ENCODE measurements at places on chromosomes 7 and 10.

GRCh38 chr7:112881-113280 is 79.5 kb upstream of the FAM20C start:
- no peaks in the 10 kb centered on the region for H3K36me3 ChIP-seq
- DNase-seq = no peak
- H3K4me3 ChIP-seq = no peak overlapping the region
- no peak overlapping the region for H3K27ac ChIP-seq

DNA sequence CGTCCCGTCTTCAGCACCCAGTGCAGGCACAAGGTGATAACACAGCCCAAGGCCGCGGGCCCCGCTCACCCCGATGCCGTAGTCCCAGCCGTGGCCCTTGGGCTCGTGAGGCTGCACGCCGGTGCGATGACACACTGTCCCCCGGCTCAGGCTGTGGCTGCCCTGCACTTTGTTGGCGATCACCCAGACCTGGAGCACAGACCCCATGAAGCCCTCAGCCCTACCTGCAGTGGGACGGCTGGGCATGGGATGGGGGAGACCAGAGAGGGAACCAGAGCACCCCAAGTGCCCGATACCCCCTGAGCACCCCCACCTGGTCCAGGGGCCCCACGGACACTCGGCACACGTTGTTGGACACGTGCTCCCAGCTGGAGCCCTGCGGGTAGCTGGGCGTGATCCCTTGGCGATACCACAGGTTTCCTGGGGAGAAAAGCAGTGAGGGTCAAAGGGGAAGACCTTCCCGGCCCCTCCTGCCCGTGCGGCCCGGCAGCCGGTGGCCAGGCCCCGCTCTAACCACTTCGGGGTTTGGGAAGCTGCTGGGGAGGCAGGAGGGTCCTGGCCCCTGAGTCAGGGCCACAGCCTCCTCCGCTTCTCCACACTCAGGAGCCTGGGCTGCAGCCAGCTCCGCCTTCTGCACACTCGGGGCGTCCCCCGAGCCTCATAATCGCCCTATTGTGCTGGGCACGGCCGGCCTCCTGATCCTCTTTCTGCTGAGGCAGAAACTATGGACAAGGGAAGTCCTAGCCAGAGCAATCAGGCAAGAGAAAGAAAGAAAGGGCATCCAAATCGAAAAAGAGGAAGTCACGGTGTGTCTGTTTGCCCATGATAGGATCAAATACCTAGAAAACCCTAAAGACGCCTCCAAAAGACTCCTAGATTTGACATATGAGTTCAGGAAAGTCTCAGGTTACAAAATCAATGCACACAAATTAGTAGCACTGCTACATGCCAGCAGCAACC is 6.7 kb downstream of the BHLHA15 start:
- DNase-seq = no peak
- no peak overlapping the region for H3K27ac ChIP-seq
- no peak overlapping the region for H3K4me3 ChIP-seq

DNA sequence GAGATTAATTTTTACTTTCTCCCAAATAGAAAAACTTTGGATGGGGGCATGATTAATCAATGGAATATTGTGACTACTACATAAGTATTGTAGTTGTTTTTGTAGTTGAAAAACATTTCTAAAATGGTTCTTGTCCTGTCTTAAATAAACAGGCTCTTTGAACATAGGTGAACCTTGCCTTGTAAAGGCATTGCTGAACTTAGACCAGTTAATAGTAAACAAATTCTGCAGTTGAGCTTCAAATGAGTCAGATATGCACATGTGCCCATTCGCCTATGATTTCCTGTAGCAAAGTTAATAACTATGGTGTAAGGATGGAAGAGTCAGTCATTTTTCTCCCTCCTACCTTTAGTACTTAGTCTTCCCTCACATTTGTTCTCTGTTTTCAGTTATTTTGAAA is 22.6 kb downstream of the CUTC start:
- no peak overlapping the region for H3K27ac ChIP-seq
- peaks cover 54% of the 10 kb centered on the region for H3K36me3 ChIP-seq
- no peak overlapping the region for H3K4me3 ChIP-seq
- no peak for DNase-seq

GRCh38 chr10:3780021-3780770 is 4.8 kb downstream of the KLF6 start:
- no peak for DNase-seq
- peak overlapping the region; percentile 94 for H3K4me3 ChIP-seq
- peaks cover 56% of the 10 kb centered on the region for H3K36me3 ChIP-seq
- H3K4me1 ChIP-seq = peaks cover 58% of the 10 kb centered on the region

DNA sequence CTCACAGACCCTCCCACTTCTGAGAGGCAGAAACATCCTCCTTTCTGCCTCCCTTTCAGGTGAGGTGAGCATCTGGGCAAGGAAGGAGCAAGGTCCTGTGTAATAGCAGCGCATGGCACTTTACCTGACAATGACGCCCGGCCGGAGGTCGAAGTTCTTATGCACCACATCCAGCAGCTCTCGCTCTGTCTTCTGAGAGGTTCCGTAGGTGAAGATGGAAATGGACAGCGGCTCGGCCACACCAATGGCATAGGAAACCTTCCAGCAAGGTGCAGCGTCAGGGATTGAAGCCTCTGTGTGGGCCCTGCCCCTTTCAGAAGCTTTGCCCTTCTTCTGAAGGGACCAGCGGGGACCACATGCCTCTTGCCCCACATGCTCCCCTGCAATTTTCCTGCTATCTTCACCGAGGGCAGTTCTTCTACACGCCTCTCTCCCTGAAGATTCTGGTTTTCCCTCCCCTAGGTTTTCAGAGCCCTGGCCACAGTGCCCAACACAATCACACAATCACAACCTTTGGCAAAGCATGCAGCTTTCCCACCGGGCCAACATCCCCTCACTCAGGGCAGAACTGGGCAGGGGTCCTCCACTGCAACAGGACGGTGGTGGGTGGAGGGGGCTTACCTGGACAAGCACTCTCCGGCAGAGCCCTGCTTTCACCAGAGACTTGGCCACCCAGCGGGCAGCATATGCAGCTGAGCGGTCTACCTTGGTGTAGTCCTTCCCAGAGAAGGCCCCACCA is 14.9 kb downstream of the MAT1A start:
- no peak overlapping the region for H3K4me3 ChIP-seq
- H3K4me1 ChIP-seq = no peaks in the 10 kb centered on the region
- H3K36me3 ChIP-seq = no peaks in the 10 kb centered on the region
- H3K27me3 ChIP-seq = no peaks in the 10 kb centered on the region

DNA sequence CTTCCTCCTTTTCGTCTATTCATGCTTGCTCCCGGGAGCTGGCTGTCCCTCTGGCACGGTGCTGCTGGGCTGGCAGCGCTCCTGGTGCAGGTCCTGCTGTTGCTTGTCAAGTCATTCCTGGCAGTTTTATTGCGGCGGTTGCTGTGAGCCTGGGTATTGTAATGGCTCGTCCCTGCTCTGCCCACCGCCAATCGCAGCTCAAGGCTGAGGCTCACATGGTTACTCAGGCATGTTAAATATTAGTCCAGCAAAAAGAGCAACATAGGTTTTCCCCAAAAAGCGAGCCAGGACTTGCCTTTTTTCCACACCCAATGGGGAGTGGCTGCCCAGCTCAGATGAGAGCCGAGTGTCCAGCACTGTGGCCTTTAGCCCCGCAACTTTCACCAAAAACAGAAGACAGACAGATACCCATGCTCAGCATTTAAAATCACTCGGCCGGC is 492.9 kb upstream of the FOXK1 start:
- H3K4me3 ChIP-seq = no peak overlapping the region
- DNase-seq = no peak
- H3K27ac ChIP-seq = no peak overlapping the region

GRCh38 chr10:131997366-131998049 is 15.8 kb upstream of the BNIP3 start:
- no peaks in the 10 kb centered on the region for H3K4me1 ChIP-seq
- no peak for DNase-seq
- no peak overlapping the region for H3K27ac ChIP-seq
- H3K36me3 ChIP-seq = no peaks in the 10 kb centered on the region
- no peak overlapping the region for H3K4me3 ChIP-seq

GRCh38 chr7:150441524-150441923 is 8.9 kb upstream of the GIMAP8 start:
- H3K27me3 ChIP-seq = no peaks in the 10 kb centered on the region
- no peak for DNase-seq
- H3K4me1 ChIP-seq = peaks cover 9% of the 10 kb centered on the region
- no peaks in the 10 kb centered on the region for H3K36me3 ChIP-seq

- H3K27ac ChIP-seq = no peak overlapping the region
- H3K4me3 ChIP-seq = no peak overlapping the region
- no peak for DNase-seq
- H3K4me1 ChIP-seq = no peaks in the 10 kb centered on the region
- H3K36me3 ChIP-seq = no peaks in the 10 kb centered on the region
Measured at GRCh38 chr7:146004805-146005204, 111.8 kb upstream of the CNTNAP2 start.

DNA sequence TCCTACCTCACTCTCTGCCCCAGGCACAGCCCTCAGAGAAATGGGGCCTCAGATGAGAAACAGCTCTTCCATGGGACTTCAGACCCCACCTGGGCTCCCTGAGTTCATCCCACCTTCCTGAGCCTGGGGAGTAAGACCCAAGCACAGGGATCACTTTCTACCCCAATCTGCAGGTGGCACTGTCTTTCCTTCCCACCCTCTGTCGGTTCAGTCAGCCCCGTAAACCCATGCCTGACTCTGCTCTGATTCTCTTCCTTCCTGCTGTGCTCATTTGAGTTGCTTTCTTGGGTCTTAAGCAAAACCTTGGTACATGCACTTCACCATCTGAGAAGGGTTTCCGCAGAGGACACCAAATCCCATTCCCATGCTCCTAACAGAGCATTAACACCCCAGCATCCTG is 306.4 kb upstream of the CDC14C start:
- H3K27ac ChIP-seq = no peak overlapping the region
- H3K4me1 ChIP-seq = no peaks in the 10 kb centered on the region
- no peak for DNase-seq
- no peak overlapping the region for H3K4me3 ChIP-seq
- H3K36me3 ChIP-seq = no peaks in the 10 kb centered on the region
- H3K27me3 ChIP-seq = no peaks in the 10 kb centered on the region

- H3K27ac ChIP-seq = no peak overlapping the region
- no peaks in the 10 kb centered on the region for H3K27me3 ChIP-seq
- H3K4me1 ChIP-seq = no peaks in the 10 kb centered on the region
Measured at GRCh38 chr7:98149116-98149692, 42.5 kb downstream of the LMTK2 start.

DNA sequence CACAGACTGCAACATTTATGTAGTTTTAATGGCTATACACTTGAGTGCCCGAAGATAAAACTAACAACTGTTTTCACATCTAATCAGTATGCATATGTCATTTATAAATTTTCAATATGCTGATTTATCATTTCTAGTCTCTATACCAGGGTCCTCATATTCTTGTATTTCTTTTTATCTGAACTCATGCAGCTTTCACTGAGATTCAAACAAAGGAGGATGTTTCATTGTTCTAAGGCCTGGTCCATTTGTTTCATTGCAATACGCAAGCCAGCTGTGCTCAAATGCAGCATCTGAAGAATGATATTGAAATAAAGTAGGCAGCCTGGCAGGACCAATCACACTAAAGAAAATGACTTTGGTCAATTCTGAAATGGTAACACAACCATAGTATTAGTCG is 31.7 kb downstream of the MAGI2 start:
- DNase-seq = no peak
- H3K27ac ChIP-seq = no peak overlapping the region
- H3K4me3 ChIP-seq = no peak overlapping the region
- no peaks in the 10 kb centered on the region for H3K36me3 ChIP-seq
- H3K27me3 ChIP-seq = no peaks in the 10 kb centered on the region

GRCh38 chr7:79820387-79820786 is 314.2 kb upstream of the GNAI1 start:
- H3K27ac ChIP-seq = no peak overlapping the region
- no peaks in the 10 kb centered on the region for H3K36me3 ChIP-seq

DNA sequence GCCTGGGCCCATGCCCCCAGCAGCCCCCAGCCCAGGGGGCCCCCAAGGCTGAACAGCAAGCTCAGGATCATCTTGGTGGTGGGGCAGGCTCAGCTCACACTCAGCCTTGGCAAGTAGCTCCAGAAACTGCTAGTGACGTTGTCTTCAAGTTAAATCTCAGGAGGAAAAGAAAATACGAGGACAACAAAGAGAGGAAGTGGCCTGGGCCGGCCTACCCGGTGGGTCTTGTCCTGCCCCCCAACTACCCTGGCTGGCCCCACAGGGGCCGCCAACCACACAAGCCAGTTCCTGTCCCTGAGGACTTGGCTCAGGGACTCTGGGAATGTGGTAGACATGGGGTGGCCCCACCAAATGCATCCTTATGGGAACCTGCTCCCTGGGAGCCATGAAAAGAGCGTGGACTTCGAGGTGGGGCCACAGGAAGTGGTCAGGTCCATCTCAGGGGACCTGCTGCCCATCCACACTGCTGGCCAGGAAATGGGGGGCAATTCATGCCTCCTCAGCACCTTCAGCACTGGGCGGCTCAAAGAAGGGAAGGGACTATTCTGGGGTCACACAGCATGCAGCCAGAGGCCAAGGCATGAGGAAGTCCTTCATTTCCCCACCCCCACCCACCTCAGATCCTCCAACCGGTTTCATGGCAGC is at the start of gene MMRN2:
TSS of gene MMRN2 (minus strand) at position 145 of the 645 bp plus-strand sequence. CDS start at position 71, 74 bp downstream.
- no peaks in the 10 kb centered on the region for H3K36me3 ChIP-seq
- H3K27ac ChIP-seq = no peak within 1 kb of the TSS
- H3K4me1 ChIP-seq = peaks cover 5% of the 10 kb centered on the region
- H3K4me3 ChIP-seq = no peak within 1 kb of the TSS
- no peak for DNase-seq

GRCh38 chr10:132248455-132249225 is 59.1 kb downstream of the STK32C start:
- no peaks in the 10 kb centered on the region for H3K27me3 ChIP-seq
- H3K36me3 ChIP-seq = no peaks in the 10 kb centered on the region
- no peak overlapping the region for H3K4me3 ChIP-seq
- H3K27ac ChIP-seq = no peak overlapping the region
- H3K4me1 ChIP-seq = no peaks in the 10 kb centered on the region

DNA sequence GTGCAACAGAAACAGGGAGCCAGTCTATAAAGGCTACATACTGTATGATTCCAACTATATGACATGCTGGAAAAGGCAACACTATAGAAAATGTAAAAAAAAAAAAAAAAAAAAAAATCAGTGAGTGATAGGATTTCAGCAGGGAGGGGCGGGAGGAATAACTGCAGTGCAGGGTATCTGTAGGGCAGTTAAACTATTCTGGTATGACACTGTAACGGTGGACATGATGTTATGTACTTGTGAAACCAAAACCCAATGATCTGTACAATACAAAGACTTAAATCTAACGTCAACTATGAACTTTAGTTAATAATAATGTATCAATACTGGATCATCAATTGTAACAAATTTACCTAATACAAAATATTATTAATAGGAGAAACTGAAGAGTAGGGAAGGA is 14.3 kb downstream of the WASL start:
- no peaks in the 10 kb centered on the region for H3K27me3 ChIP-seq
- H3K4me1 ChIP-seq = no peaks in the 10 kb centered on the region

Measured in effector memory CD4-positive, alpha-beta T cell (primary cell).